ENCODE measurements at places on chromosomes 1 and 21.

- DNase-seq: no peak
Observed at GRCh38 chr1:225921734-225922709, 2.0 kb downstream of the PYCR2 start.

DNA sequence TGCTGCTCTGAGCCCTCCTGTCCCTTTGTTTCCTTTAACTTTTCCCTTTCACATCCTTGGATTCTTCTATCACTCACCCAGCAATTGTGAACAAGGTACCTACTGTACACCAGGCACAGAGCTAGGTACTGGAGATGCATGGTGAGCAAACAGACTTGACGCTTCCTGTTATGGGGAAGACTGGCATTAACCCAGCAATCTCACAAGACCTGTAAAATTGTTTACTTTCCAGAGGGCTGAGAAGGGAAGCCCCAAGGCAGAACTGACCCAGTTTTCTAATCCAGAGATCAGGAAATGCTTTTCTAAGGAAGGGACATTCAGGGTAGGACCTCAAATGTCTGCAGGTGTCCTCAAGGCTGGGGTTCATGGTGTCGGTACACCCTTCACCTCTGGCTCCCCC lies 171.6 kb upstream of the KAZN start:
- no peak for DNase-seq

DNA sequence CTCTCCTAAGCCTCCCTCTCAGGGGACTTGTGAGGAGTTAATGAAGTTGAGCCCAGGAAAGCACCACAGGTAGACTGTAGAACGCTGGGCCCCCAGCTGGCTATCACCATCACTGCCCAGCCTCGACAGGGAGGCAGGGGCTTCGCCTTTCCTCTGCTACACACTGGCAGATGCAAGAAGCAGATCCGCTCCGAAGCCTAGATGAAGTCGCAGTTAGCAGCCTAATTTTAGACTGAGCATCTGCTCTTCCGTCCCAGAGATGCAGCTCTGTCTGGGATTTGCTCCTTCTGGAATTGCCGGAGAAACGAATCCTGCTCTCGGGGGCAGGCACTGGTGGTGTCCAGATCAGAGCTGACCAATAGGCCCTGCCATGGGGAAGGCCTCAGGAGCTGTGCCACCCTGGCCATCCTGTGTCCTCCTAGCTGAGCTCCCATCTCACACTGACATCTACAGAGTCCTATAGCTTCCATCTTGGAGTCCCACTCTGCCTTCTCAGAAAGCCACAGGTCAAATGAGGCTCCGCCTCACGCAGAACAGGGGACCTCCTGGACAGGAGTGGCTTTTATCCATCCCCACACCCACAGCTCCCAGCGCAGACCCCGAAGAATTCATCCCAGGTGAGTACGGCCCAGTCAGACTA lies 186.8 kb upstream of the EDN2 start:
- DNase-seq: no peak

GRCh38 chr1:244280859-244281258 lies 170.8 kb downstream of the ADSS2 start:
- no peak for DNase-seq

- DNase-seq: no peak
Observed at GRCh38 chr1:20978413-20978812, 191.3 kb upstream of the HP1BP3 start.

DNA sequence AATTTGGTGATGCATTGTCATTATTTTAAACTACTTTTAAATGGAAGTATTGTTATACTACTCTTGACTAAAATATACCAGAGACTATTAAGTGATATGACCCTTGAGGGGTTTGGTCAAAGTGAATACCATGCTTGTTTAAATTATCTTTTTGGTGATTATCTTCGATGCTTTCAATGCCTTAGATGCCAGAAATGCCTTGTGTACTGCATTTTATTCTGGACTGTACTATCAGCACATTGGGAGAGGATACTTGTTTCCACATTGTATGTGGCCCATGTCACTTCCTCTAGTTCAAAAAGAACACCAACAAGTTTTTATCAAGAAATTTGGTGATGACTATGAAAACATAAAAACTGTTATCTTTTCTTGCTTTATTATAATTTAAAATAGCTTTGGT lies 16.3 kb downstream of the MAP3K7CL start:
- DNase-seq: no peak

DNA sequence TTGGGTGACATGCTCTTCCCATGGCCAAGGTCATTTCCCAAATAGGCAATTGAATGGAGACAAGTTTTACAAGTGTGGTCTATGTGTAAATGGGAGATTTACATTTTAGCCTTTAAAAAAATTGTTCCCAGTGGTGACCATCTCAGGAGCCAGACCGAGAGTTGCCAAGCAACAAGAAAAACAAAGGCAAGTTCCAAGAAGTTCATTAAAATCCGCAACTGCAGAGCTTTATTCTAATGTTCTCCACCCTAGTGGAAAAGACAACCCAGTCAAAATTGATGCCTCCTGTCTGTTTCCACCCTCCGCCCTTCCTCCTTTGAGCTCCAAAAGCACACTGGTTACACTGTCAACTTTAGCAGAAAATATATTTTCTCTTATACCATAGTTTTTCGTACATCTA lies 33.2 kb upstream of the CD55 start:
- no peak for DNase-seq

- DNase-seq: no peak
Observed at GRCh38 chr1:199751962-199752687, 275.4 kb upstream of the NR5A2 start.

- no peak for DNase-seq
Observed at GRCh38 chr1:101178341-101178687, 58.5 kb upstream of the S1PR1 start.

DNA sequence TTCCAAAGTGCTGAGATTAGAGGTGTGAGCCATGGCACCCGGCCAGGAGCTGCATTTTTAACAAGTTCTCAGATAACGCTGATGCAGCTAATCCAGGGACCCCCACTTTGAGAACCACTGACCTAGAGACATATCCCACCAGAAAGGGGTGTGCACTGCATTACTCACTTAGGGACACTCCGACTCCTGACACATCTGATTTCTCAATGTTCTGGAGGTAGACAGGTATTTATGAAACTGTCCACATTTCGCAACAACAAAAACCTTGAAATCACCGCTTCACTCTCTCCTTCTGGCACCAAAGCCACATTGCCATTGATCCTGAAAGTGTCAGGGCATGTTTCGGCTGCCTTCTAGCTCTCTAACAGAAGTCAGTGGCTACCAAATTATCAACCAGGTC lies 23.2 kb upstream of the CAMTA1 start:
- no peak for DNase-seq

DNA sequence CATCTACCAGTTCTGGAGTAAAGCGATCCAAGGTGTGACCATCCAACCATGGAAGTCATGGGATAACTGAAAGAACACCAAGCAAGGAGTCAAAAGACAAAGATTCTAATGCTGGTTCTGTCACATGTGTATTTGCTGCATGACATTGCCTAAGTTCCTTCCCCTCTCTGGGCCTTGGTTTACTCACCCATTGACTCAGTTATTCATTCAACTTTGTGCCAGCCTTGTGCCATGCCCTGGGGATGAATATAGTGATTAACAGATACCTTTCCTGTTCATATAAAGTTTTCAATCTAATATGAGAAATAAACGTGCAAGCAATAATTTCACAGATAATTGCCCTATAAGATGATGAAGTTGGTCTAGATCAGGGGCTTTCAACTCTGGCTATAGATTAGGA lies 33.0 kb upstream of the CAMK1G start:
- DNase-seq: no peak

- DNase-seq: no peak
Observed at GRCh38 chr1:28139025-28139712, 37.3 kb downstream of the PTAFR start.

- no peak for DNase-seq
Observed at GRCh38 chr1:6438047-6438525, 13.5 kb downstream of the ESPN start.

- DNase-seq: peak; percentile 59
Observed at GRCh38 chr1:10528066-10529014, 53.6 kb downstream of the PEX14 start.
